Retinal pigment epithelial cell (primary cell): ENCODE measurements at places on chromosomes 11 and 22.
A peak's percentile ranks its signal among the peaks of the same experiment; 100 is the strongest.

- no peak for DNase-seq
Measured at GRCh38 chr11:117054382-117054781, 43.8 kb downstream of the SIK3 start.

- no peak for DNase-seq
Measured at GRCh38 chr11:8355416-8355742, 91.7 kb upstream of the LMO1 start.

- no peak for DNase-seq
Measured at GRCh38 chr22:24429411-24430365, 2.3 kb downstream of the ADORA2A start.

DNA sequence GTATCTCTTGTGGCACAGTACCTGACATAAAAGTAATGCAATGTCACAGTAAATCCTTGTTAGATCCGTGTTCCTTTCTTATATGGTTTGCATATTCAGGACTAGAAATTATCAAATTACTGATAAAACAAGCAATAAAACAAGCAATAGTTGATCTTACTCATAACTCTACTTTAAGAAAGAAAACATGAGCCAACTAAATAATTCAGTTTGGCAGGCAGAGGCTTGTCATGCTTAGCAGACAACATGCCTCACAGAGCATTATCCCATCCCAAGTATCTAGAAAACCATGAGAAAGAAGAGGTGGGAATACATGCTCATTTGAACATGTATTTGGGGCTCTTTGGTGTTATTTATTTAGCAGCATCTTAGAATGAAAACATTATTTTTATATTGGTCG, 241.9 kb downstream of the SOX6 start:
- DNase-seq = no peak

DNA sequence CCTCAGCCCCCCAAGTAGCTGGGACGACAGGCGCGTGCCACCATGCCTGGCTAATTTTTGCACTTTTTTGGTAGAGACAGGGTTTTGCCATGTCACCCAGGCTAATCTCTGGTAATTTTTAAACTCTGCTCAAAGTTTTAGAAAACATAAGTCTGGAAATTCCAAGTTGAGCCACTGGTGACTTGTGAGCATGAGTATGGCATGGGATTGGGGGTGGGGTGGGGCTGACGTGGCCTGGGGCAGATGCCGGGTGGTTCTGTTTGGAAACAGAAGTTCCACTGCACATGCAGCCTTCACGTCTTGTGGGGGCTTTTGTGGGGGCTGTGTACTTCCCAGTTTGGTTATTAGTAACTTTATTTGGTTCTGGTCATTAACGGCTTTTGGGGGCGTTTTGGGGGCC, 67.3 kb downstream of the PTPRJ start:
- DNase-seq = peak; percentile 44

- DNase-seq = no peak
Measured at GRCh38 chr11:13667245-13667644, 1.2 kb upstream of the FAR1 start.

- no peak for DNase-seq
Measured at GRCh38 chr11:72411623-72412419, 22.5 kb downstream of the CLPB start.

- no peak for DNase-seq
Measured at GRCh38 chr11:86482692-86483091, 108.0 kb downstream of the CCDC81 start.

GRCh38 chr11:120223793-120224192, 13.0 kb downstream of the OAF start:
- DNase-seq = no peak

- DNase-seq = no peak
Measured at GRCh38 chr22:49620666-49621065, 207.0 kb downstream of the BRD1 start.

- DNase-seq = no peak
Measured at GRCh38 chr11:68865241-68865640, 23.5 kb upstream of the CPT1A start.

GRCh38 chr11:123652599-123652998, 1.8 kb downstream of the SCN3B start:
- DNase-seq = no peak

GRCh38 chr11:68181719-68182451, 31.2 kb downstream of the KMT5B start:
- DNase-seq = no peak

- DNase-seq = peak; percentile 80
Measured at GRCh38 chr22:28438183-28438768, 241.4 kb downstream of the TTC28 start.
